CD4-positive, alpha-beta T cell (primary cell): ENCODE measurements at places on chromosomes 6 and 20.

DNA sequence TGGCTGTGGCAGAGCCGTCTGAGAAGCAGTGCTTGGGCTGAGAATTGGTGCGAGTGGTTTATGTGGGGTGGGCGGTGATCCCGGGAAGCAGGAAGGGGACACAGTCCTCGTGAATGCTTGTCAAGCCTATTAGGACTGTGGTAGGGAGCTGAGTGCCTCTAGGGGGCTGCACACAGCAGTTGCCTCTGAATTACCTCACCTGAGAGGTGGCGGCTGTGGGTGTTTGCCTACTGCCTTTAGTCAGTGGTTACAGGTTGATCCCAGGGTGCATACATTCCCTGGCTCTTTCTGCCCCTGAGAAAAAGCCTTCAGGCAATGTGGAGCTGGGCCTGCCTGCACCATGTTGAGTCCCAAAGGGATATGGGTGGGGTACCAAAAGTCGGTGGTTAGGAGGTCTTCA, 5.2 kb downstream of the AP5S1 start:
- no peak overlapping the region for H3K4me3 ChIP-seq
- DNase-seq: no peak
- H3K27me3 ChIP-seq: no peaks in the 10 kb centered on the region
- H3K27ac ChIP-seq: no peak overlapping the region
- peaks cover 44% of the 10 kb centered on the region for H3K36me3 ChIP-seq

DNA sequence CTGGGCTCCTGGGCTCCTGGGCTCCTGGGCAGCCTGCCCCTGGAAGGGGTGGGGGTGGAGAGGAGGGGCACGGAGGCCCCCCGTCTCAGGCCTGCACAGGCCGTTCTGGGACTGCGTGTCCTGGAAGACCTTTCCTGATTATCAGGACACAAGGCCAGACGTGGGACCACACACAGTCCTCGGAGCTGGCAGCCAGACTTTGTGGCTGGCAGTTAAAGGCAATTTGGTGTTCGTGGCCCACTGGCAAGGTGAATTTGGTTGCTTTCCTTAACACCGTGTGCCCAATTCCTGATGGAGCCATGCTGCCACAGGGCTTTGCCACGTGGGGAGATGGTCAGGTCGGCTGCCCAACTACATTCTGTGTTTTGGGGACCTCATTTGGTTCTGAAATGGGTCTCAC, 113.5 kb downstream of the SMOC2 start:
- no peaks in the 10 kb centered on the region for H3K4me1 ChIP-seq
- DNase-seq: no peak
- no peaks in the 10 kb centered on the region for H3K27me3 ChIP-seq
- H3K27ac ChIP-seq: no peak overlapping the region
- H3K36me3 ChIP-seq: no peaks in the 10 kb centered on the region
- H3K4me3 ChIP-seq: no peak overlapping the region

DNA sequence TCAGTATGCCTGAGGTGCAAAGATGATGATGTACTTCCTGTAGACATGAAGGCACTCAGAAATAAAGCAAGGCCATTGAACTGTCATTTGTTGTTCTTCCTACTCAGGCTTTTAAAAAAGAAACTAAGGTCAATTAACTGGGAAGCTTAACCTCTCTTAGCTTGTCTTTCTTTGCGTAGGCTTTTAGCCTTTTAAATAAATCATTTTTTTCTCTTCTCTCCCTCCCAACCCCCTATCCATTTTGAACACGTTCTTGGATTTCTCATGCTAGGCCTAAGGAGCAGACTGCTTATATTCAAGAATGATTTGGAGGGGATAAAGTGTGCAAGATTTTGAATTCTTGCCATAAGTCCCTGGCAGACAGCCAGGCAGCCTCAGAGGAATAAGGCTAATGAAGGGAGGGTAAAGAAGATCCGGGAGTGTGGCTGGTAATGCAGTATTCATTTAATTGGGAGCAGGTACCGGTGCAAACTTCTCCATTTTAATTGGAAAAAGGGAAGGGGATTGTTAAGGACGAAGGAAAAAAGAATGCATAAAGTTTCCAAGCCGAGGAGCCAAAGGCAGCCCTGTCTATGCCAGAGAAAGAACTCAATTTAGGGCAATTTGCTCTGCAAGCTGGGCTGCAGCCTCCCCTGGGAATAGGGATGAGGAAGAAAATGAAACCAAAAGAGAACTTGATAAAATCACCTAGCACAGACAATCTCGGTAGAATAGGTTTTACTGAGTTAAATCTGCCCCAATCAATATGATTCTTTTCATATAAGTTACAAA, 343.8 kb upstream of the MMS22L start:
- no peak for DNase-seq
- no peak overlapping the region for H3K27ac ChIP-seq
- H3K27me3 ChIP-seq: no peaks in the 10 kb centered on the region
- H3K36me3 ChIP-seq: no peaks in the 10 kb centered on the region
- H3K4me3 ChIP-seq: no peak overlapping the region

DNA sequence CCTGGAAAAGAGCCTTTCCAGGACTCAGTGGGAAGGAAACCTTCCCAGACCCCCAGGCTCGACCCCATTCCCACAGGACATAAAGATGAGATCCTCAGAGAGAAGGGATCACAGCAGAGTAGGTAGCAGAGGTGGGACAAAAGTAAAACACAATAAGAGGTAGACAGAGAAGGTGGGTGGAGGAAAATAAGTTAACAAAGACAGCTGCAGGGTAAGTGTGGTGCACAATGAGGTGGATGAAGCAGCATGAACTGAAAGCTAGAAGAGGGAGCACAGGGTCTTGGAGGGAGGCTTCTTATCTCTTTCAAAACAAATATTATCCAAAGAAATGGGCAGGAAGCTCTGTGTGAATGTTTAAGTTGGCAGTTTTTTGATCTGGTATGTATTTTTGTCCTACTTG, 14.0 kb upstream of the MAP7 start:
- H3K36me3 ChIP-seq: peaks cover 67% of the 10 kb centered on the region
- DNase-seq: no peak
- H3K4me3 ChIP-seq: no peak overlapping the region
- no peaks in the 10 kb centered on the region for H3K4me1 ChIP-seq

GRCh38 chr6:136012198-136012887, 160.8 kb downstream of the PDE7B start:
- H3K4me1 ChIP-seq: no peaks in the 10 kb centered on the region
- no peaks in the 10 kb centered on the region for H3K36me3 ChIP-seq
- H3K4me3 ChIP-seq: no peak overlapping the region
- H3K27ac ChIP-seq: no peak overlapping the region

- no peaks in the 10 kb centered on the region for H3K36me3 ChIP-seq
- H3K4me3 ChIP-seq: no peak overlapping the region
- peaks cover 57% of the 10 kb centered on the region for H3K27me3 ChIP-seq
- DNase-seq: no peak
Measured at GRCh38 chr20:44810061-44810390, 320 bp downstream of the RIMS4 start.
